ENCODE measurements at places on chromosomes 13 and 19.

DNA sequence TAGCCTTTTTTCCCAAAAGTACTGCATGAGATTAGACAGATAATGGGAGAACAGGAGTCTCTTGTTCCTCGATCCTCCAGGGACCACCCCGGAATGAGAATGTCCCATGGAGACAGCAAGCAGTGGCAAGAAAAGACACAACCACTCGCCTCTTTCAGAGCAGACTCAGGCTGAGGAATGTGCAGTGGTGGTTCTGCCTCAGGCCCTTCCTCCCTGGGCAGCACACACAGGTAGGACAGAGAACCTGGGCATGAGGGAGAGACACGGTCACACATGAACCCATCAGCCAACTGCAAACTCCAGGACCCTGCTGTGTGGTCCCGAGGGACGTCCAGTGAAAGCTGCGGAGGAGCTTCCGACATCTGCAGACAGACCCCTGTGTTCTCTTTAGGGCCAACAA lies 31.0 kb downstream of the CRYL1 start:
- peaks cover 2% of the 10 kb centered on the region for H3K4me1 ChIP-seq
- no peak for DNase-seq
- H3K4me3 ChIP-seq = no peak overlapping the region

DNA sequence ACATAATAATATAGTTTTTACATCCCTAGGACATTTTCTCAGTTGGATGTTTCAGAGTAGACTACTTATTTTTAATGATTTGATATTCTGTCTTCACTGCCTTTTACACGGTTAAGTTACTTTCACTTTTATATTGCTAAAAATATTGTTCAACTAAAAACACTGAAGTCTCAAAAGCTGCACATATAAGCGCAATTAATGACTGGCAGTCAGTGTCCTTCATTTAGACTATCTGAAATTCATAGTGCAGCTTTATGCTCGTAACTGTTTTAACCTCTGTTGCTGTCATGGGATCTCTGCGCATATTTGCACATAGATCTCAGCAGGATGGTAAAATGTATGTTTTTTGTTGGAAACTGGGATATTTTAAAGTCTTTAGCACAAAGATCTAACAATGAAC lies 864.3 kb downstream of the SLITRK6 start:
- DNase-seq = peak; percentile 11
- H3K4me1 ChIP-seq = no peaks in the 10 kb centered on the region
- H3K27me3 ChIP-seq = no peaks in the 10 kb centered on the region
- peak overlapping the region; percentile 78 for H3K4me3 ChIP-seq

GRCh38 chr13:109859216-109859835 lies 72.9 kb upstream of the IRS2 start:
- H3K4me1 ChIP-seq = no peaks in the 10 kb centered on the region
- no peak for DNase-seq
- H3K27me3 ChIP-seq = no peaks in the 10 kb centered on the region
- no peaks in the 10 kb centered on the region for H3K36me3 ChIP-seq
- H3K27ac ChIP-seq = no peak overlapping the region
- no peak overlapping the region for H3K4me3 ChIP-seq

GRCh38 chr13:113120300-113121182 lies 2.1 kb upstream of the F10 start:
- peaks cover 11% of the 10 kb centered on the region for H3K4me1 ChIP-seq
- H3K36me3 ChIP-seq = no peaks in the 10 kb centered on the region
- peaks cover 12% of the 10 kb centered on the region for H3K27me3 ChIP-seq
- H3K27ac ChIP-seq = no peak overlapping the region
- DNase-seq = no peak
- H3K4me3 ChIP-seq = no peak overlapping the region

- no peaks in the 10 kb centered on the region for H3K27me3 ChIP-seq
- DNase-seq = no peak
- H3K36me3 ChIP-seq = peaks cover 20% of the 10 kb centered on the region
- no peak overlapping the region for H3K4me3 ChIP-seq
- no peak overlapping the region for H3K27ac ChIP-seq
Observed at GRCh38 chr13:26348966-26349365, 95.0 kb downstream of the CDK8 start.

DNA sequence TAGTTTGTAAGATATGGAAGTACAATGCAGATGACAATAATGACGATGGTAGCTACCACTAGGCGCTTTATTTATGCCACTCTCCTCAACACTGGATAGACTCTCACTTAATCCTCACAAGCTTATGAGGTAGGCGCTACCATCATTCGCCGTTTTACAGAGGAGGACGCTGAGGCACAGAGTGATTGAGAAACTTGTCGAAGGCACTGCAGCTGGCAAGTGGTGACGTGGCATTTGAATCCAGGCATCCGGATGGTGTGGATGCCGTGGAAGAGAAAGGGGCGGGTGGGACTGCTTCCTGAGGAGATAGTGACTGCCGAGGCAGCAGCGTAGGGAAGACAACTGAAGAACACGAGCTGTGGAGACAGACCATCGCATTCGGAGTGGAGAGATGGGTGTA lies 1.3 kb upstream of the RPS9 start:
- no peak for DNase-seq
- H3K4me1 ChIP-seq = peaks cover 15% of the 10 kb centered on the region
- H3K36me3 ChIP-seq = peaks cover 54% of the 10 kb centered on the region
- no peak overlapping the region for H3K4me3 ChIP-seq
- no peaks in the 10 kb centered on the region for H3K27me3 ChIP-seq

DNA sequence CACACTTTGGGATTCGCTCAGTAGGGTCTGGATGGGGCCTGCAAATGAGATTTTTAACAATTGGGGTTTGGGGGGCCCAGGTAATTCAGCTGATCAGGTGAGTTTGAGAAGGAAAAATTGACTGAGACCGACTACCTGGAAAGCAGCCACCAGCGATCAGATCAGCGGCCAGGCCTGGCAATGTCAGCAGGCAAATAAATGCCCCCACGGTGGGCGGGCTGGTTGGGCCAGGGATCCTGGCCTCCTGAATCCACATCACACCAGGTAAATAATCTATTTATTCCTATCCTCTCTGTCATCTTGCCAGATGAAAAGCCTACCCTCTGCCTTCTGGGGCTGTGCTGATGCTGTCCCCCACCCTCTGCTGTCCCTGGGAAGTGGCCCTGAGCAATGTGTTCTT lies 9.4 kb downstream of the NAPA start:
- no peak for DNase-seq
- peaks cover 49% of the 10 kb centered on the region for H3K36me3 ChIP-seq
- no peaks in the 10 kb centered on the region for H3K27me3 ChIP-seq
- peaks cover 10% of the 10 kb centered on the region for H3K4me1 ChIP-seq
- no peak overlapping the region for H3K4me3 ChIP-seq

DNA sequence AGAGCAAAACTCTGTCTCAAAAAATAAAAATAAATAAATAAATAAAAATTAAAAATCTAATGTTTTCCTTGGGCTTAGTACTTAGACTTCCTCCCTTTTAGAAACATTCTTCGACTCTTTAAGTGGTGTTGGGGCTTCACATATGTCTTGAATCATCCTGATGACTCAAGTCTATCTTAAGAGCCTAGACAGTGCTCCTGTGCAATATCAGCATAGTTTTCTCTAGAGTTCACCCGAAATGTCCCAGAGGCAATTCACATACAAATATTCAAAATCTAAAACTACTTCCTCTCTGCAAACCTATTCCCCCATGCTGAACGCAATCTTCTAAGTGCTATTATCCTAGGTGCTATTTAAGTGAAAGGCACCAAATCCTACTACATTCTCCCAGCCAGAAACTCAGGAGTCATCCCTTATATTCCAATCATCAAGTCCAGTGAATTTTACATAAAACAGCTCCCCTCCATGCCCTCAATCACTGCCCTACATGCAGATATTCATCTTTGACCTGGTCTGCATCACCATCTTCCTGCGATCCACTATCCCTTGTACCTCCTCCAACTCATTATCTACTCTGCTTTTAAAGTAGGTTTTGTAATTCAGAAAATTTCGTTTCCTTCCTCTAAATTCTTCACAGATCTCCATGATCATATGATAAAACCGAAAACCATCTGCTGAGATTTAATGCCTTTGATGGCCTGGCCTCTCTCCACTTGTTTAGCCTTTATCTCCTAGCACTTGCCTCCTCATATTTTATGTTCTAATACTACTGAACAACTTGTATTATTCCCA lies 102.7 kb downstream of the ELF1 start:
- DNase-seq = peak; percentile 59
- no peaks in the 10 kb centered on the region for H3K27me3 ChIP-seq
- H3K36me3 ChIP-seq = no peaks in the 10 kb centered on the region
- peaks cover 2% of the 10 kb centered on the region for H3K4me1 ChIP-seq
- no peak overlapping the region for H3K27ac ChIP-seq

GRCh38 chr13:106033659-106034058 lies 501.8 kb downstream of the EFNB2 start:
- DNase-seq = peak; percentile 38
- no peak overlapping the region for H3K4me3 ChIP-seq
- H3K4me1 ChIP-seq = peaks cover 6% of the 10 kb centered on the region
- no peaks in the 10 kb centered on the region for H3K27me3 ChIP-seq
- H3K27ac ChIP-seq = no peak overlapping the region
- no peaks in the 10 kb centered on the region for H3K36me3 ChIP-seq

DNA sequence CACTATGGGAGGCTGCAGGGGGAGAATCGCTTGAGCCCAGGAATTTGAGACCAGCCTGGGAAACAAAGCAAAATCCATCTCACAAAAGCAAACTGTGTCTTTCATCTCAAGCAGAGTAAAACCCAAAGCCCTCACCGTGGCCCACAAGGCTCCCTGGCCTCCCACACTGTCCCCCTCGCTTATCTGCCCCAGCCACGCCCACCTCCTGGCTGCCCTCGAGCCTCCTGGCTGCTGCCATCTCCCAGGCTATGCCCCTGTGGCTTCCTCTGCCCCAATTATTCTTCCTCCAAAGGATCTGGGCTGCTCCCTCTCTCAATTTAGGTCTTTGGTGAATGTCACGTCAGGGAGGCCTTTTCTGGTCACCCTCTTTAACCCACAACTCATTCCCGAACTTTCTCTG lies 3.6 kb downstream of the RABAC1 start:
- DNase-seq = no peak
- peaks cover 19% of the 10 kb centered on the region for H3K4me1 ChIP-seq
- H3K27me3 ChIP-seq = no peaks in the 10 kb centered on the region
- peaks cover 29% of the 10 kb centered on the region for H3K36me3 ChIP-seq

DNA sequence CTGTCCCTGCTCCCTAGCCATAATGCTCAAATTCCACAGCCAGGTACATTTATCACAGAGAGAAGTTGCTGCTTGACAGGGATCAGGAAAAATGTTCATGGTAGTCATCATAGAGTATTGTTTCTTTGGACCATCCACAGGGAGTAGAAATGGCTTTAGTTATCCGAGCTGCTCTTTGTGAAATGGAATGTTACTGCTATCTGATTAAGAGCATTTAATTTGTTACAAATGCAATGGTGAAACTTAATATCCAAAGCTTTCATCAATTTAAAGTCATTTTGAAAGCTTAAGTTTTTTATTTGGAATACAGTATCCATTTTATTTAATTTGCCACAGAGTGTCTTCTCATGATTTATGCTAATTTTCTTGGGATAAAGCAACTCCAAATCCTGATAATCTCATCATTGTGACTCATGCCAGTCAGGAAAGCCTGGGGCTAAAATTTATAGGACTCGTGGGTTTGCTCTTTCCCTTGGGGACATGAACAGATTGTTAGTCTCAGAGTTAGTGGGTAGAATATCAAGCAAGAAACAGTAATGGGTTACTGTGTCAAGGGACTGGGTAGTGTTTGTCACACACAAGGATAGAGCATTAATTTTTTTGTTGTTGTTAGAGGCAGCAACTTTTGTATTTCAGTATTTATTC lies 59.8 kb downstream of the SCEL start:
- DNase-seq = no peak
- no peak overlapping the region for H3K4me3 ChIP-seq
- peaks cover 1% of the 10 kb centered on the region for H3K4me1 ChIP-seq
